Activated CD4-positive, alpha-beta T cell treated with anti-CD3 and anti-CD28 coated beads, Interleukin-2, amount 50 U/mL, for 24 hours (primary cell): ENCODE measurements at places on chromosomes 5 and 9.

DNA sequence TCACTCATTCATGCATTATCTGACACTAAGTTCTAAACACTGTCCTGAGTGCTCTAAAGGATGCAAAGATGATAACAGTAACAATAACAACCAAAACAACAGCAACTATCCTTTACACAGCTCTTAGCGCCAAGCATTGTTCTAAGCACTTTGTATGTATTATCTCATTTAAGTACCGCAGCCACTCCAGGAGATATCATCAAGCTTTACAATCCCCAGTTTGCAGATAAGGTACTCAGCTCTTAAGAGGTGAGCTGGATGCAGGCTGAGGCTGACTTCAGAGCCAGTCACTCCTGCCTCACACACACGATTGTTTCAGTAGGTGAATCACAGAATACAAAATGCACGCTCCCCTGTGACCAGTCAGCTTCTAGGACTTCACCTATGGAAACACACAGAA, 141.8 kb downstream of the PAX5 start:
- DNase-seq, result no peak

DNA sequence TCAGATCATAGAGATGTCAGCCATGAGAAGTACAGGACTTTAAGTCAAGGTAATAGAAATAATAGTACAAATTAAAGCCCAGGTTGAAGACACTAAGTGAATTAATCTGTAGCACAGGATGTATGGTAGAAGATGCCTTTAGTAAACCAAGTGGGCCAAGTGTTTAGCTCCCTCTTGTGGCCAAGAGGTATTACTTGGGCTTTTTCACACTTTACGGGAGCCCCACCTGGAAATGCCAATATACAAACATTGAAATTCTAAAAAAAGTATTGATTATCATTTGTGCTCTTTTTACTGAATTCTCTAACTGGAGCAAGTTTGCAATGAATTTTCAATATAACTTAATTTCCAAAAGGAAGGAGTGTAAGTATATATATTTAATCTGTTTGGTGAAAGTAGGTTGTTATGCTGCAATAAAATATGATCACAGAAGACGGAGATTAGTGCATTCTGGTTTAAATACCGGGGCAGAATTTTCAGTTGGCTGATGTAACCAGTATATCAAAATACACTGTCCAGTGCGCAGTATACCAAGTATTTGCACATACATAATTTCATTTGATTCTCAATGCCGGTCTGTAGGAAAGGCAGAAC, 84.7 kb downstream of the PARP8 start:
- peak; percentile 47 for DNase-seq

DNA sequence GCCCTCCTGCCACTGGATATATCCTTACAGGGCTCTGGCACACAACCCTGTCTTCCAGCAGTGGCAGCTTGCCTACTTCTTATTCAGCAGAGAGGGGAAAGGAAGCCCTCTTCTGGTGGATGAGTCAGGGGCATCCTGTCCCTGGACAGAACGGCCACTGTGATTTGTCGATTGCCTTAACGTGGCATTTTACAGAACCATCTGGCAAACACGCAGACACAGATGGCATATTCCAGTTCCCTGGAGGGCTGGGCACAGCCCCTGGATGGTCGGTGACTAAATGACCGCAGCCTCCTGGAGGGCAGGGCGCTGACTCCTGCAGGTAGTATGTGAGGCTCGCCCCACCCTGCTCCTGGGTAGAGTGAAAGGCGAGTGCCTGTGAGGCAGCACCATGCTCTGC, 62.1 kb downstream of the DCP2 start:
- no peak for DNase-seq

- no peak for DNase-seq
Observed at GRCh38 chr5:147189109-147189424, 45.8 kb upstream of the STK32A start.

GRCh38 chr5:145704724-145705123, 130.4 kb downstream of the PRELID2 start:
- no peak for DNase-seq

GRCh38 chr9:80698725-80699410, 990.5 kb downstream of the TLE1 start:
- no peak for DNase-seq
